Activated T-cell treated with anti-CD3 and anti-CD28 coated beads for 48 hours (primary cell): ENCODE measurements at places on chromosomes 7 and 10.

GRCh38 chr10:52064084-52064845, 249.8 kb upstream of the DKK1 start:
- DNase-seq: no peak

DNA sequence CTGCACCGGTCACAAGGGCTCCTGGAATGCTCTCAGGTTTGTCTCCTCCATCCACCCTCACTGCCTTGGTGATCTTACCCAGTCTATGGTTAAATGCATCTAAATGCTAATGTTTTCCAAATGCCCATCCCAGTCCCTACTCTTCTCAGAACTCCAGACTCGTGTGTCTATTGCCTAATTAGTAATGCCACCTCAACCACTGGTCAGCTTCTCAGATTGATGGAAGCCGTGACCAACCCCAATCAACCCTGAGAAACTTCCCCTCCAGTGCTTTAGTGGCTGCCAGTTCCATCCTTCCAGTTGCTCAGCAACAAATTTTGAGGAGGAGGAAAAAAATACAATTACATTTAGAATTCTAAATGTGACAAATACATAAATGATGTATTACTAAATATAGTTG, 18.6 kb downstream of the NUDCD3 start:
- no peak for DNase-seq

DNA sequence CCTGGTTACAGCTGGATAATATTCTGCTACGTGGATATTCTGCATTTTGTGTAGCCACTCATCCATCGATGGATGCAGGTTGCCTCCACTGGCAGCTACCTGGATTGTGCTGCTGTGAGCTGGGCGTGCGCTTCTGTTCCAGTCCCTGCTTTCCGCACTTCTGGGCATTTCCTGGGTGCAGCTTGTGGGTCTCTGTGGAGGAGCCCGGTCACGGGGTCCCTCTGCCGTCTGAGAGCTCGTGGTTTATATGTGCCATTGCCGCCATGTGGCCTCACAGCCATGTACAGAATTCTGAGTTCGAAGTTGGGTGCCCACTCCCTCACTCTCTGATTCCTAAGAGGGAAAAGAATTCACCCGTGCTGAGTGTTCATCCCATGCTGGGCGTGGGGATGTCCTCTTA, 38.3 kb downstream of the JAKMIP3 start:
- DNase-seq: no peak

DNA sequence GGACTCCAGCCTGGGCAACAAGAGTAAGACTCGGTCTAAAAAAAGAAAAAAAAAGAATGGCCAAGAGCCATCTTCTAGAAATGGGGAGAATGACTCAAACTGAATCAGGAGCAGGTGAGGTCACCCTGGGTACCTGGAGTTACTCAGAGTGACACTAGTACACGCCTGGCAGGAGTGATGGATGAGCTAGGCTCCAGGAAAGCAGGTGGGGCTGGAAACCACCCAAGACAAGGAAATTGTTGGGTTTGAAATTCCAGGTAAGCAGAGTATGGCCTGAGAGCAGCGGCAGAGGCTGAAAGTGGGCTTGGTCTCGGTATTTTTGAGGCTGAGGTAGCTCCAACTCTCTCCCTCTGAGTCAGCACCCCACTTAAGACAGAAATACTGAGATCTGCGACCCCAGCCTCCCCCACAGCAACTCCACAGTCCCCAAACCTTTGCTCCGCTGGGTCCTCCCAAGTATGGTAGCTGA, 18.5 kb downstream of the DDIT4 start:
- peak; percentile 58 for DNase-seq

GRCh38 chr7:41459623-41460261, 243.1 kb downstream of the INHBA start:
- no peak for DNase-seq

DNA sequence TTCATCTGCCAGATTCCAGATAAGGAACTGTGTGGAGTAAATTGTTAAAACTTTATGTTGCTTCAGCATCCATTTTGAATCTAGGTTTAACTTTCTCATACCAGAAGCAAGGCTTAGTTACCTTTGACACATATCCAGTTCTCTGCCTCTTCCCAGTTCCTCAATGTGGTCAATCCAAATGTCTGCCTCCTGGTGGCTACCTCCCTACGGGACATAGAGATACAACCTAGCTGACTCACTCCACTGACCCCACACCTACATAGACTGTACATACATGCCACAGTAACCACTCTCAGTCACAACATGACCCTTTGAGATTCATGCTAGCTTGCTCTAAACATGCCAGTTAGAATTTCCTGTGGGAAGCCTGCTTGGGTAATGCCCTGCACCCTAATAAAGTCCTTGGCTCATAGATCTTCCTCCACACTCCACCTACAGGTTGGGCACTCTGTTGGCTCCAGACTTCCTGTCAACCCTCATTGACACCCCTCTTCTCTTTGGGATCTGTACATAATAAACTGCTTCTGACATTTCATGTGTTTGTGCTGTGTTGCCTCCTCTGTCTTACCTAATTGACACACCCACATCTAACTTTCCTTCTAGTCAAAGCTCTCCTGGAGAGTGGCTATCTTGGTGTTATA, 278.1 kb downstream of the HTR7 start:
- no peak for DNase-seq

GRCh38 chr10:15427843-15428414, 56.8 kb upstream of the FAM171A1 start:
- no peak for DNase-seq

- no peak for DNase-seq
Observed at GRCh38 chr10:18340496-18341051, 200.3 kb downstream of the CACNB2 start.

- no peak for DNase-seq
Observed at GRCh38 chr10:21522631-21523406, 2.7 kb downstream of the SKIDA1 start.

- DNase-seq: peak; percentile 11
Observed at GRCh38 chr7:73519867-73520672, 2.0 kb downstream of the BAZ1B start.

GRCh38 chr10:123227706-123228105, 73.5 kb downstream of the BUB3 start:
- no peak for DNase-seq

GRCh38 chr7:140982508-140982907, 32.2 kb downstream of the MRPS33 start:
- DNase-seq: no peak

DNA sequence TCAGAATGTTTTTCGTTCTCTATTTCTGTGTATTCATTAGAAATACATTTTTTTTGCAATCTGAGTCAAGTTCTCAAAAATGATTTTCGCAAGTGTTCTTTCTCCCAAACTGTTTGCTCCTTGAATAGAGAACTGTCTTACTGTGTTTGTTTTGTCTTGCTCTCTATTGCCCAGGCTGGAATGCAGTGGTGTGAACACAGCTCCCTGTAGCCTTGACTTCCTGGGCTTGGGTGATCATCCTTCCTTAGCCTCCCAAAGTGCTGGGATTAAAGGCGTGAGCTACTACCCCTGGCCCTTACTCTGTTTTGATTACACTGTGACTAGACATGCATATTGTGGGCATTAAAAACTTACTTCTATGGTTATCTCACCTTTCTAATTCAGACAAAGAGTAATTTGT, 56.7 kb downstream of the LUC7L2 start:
- no peak for DNase-seq

DNA sequence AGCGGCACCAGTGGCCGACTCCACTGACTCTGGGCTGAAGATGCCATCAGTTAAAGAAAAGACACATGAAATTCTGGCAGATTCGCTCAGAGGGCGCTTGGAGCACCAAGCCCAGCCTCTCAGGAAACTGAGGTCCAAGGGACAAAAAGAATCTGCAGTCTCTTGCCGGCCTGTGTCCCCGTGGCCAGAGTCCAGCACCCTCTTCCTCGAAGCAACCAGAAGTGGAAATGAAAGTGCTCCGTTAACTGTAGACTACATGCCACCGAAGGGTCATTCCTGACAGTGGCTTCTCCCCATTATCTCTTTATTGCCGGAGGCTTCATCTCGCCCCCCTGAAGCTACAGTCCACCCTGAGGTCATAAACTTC, 1.0 kb upstream of the CHST15 start:
- no peak for DNase-seq

GRCh38 chr10:24723788-24724380, at the start of gene ARHGAP21:
ARHGAP21 (minus strand) TSS chr10:24723887; CDS start chr10:24721899, 1,988 bp downstream.
- peak; percentile 27 for DNase-seq

DNA sequence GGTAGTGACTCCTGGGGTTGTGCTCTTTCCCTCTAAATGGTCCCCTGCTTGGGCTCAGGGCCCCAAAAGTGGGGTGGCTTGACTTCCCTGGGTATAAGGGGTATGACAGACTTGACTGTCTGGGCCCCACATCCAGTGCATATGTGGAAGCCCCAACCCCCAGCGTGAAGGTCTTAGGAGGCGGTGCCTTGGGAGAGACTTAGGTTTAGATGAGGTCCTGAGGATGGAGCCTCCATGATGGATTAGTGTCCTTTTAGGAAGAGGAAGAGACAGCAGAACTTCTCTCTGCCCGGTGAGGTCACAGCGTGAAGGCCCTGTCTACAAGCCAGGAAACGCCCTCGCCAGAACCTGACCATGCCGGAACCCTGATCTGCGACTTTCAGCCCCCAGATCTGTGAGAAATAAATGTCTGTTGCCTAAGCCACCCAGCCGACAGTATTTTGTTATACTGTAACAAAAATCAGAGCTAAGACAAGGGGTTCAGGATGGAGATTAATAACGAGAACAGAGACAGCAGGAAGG, 23.8 kb downstream of the PODXL start:
- no peak for DNase-seq

DNA sequence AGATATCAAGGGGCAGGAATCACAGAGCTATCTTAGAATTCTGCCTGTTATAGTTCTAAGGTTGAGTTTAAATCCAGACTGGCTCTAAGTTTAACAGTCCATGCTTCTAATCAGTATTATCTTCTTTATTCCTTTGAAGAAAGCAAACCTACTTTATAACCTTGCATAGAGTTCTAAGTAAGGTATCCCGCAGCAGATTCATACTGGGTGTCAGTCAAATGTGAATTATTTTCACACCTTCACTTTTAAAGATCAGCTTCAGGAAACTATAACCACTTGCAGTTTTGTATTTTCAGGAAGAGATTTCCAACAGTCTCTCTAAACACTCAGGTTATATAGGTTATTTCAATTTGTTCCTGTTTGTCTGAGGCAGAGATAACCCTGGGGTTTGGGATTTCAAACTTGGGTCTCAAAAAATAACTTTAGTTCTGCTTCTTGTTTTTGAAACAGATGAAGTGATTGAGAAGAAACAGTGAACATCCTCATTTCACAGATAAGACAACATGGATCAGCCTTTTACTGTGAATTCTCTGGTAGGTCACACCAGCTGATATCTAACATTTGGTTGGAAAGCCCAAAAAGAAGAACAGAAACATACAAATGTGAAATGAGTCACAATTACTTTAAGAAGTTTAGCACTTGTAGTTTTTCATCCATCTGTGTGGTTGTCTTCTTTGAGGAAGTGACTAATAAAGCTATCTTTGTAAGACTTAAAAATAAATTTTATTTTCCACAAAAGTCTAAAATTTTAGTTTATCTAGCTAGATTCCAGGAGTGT, 21.4 kb downstream of the STAMBPL1 start:
- DNase-seq: no peak

DNA sequence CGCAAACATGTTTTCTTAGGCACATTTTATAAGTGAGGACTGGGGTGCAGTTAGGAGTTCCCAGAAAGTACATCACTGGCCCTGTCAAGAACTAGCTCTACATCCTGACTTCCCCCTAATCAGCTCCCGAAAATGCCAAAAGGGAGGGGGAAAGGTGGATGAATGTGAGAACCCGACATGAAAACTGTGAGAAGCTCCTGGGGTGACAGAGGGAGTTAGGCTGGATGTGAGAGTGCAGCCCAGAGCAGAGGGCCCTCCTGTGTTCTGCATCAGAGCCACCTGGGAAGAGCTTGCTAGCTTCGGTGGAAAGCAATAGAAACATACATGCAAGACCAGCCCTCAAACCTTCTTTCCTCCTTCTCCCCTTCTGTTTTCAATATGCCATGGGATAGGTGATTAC, 30.5 kb upstream of the SEM1 start:
- no peak for DNase-seq
